ENCODE measurements at places on chromosomes 1 and 21.

GRCh38 chr1:21233490-21233889 is 56.8 kb downstream of the ECE1 start:
- no peak for ATAC-seq

GRCh38 chr21:45460011-45460565 is 55.1 kb downstream of the COL18A1 start:
- ATAC-seq = peak; percentile 6

DNA sequence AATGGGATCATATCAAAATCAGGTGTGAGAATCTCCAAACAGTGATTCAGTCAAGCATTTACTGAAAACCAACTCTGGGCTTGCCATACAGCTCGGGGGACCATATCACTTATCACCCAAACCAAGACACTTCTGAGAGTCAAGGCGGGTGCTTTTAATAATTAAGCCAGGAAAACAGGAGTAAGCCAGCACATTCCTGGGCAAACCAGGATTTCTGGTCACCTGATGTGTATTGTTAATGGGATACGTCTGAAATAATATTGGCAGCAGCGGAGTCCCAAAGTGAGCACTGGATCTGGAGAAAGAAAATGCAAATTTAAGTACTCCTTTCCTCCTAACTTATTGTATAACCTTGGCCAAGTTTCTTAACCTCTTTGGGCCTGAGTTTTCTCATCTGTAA is 17.6 kb downstream of the OSCP1 start:
- ATAC-seq = no peak

DNA sequence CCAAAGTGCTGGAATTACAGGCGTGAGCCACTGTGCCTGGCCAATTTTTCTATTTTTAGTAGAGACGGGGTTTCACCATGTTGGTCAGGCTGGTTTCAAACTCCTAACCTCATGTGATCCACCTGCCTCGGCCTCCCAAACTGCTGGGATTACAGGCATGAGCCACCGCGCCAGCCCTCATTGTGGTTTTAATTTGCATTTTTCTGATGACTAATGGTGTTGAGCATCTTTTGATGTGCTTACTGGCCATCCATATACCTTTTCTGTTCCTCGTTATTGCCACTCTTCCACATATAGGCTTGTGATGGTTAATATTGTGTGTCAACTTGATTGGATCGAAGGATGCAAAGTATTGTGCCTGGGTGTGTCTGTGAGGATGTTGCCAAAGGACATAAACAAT is 17.4 kb upstream of the ENAH start:
- ATAC-seq = no peak

- no peak for ATAC-seq
Observed at GRCh38 chr1:11334261-11334804, 61.3 kb downstream of the UBIAD1 start.

- peak; percentile 17 for ATAC-seq
Observed at GRCh38 chr1:153488731-153489130, 28.3 kb upstream of the S100A7 start.

- no peak for ATAC-seq
Observed at GRCh38 chr21:33908760-33909159, 6.8 kb downstream of the ATP5PO start.

- ATAC-seq = no peak
Observed at GRCh38 chr1:196462086-196462485, 146.2 kb downstream of the KCNT2 start.

- ATAC-seq = no peak
Observed at GRCh38 chr1:198595765-198596164, 43.1 kb upstream of the PTPRC start.

- no peak for ATAC-seq
Observed at GRCh38 chr1:209778102-209778501, 6.3 kb downstream of the C1orf74 start.

GRCh38 chr1:171988243-171988885 is 147.1 kb downstream of the DNM3 start:
- ATAC-seq = no peak

DNA sequence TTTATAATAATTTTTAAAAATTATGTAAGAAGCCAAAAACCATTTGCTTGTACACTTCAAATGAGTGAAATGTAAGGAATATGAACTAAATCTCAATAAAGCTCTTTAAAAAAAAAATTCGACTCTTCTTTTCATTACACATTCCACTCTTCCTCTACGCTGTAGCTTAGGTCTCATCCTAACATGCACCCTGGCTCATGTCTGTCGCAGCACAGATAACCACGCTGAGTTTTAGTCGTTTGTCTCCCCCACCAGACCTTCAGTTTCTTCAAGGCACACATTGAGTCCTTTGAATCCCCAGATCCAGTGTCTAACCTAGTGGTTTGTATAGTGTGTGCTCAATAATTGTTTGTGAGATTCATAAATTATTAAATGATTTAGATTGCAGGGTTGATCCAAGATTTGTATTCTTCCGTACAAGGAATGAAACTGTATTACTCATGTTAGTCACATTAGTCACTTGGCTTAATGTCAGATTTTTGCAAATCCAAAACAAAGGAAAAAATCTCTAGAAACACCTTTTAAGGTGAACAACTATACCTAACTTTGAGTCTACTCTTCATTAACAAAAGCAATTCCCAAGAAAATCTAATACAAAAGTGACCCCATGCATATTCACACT is 57.3 kb downstream of the SLC25A24 start:
- peak; percentile 46 for ATAC-seq

DNA sequence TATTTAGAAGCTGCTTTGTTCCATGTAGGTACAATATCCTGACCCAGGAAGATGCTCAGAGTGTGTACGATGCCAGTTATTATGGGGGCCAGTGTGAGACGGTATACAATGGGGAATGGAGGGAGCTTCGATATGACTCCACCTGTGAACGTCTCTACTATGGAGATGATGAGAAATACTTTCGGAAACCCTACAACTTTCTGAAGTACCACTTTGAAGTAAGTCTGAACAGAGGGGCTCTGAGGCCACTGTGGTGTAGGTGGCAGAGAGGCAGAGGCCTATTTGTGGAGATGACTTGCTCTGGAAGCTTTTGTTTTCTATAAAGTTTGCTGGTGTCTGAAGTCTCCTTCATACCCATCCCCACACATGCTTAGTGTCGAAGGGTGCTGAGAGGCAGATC is 26.8 kb downstream of the C8A start:
- no peak for ATAC-seq

- no peak for ATAC-seq
Observed at GRCh38 chr1:169615803-169616202, 14.1 kb downstream of the SELP start.

- ATAC-seq = peak; percentile 100
Observed at GRCh38 chr1:247007511-247008405, at the start of gene ZNF695. TSS of gene ZNF695 (minus strand) at chr1:247008057. CDS start at chr1:247007908, 149 bp downstream.

DNA sequence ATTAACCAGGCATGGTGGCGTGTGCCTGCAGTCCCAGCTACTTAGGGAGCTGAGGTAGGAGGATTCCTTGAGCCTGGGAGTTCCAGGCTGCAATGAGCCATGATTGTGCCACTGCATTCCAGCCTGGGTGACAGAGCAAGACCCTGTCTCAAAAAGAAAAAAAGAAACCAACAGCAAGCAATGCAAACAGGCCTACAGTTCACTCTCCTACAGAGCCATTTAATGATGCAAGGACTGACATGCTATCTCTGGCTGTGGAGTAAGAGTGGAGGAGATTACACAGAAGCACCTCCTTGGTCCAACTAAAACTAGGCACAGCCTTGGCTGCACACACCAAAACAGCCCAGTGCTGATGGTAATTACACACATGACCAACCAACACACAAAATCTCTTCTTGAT is 127.5 kb upstream of the SOD1 start:
- ATAC-seq = no peak

- ATAC-seq = no peak
Observed at GRCh38 chr1:237756304-237756967, 134.3 kb downstream of the ZP4 start.

DNA sequence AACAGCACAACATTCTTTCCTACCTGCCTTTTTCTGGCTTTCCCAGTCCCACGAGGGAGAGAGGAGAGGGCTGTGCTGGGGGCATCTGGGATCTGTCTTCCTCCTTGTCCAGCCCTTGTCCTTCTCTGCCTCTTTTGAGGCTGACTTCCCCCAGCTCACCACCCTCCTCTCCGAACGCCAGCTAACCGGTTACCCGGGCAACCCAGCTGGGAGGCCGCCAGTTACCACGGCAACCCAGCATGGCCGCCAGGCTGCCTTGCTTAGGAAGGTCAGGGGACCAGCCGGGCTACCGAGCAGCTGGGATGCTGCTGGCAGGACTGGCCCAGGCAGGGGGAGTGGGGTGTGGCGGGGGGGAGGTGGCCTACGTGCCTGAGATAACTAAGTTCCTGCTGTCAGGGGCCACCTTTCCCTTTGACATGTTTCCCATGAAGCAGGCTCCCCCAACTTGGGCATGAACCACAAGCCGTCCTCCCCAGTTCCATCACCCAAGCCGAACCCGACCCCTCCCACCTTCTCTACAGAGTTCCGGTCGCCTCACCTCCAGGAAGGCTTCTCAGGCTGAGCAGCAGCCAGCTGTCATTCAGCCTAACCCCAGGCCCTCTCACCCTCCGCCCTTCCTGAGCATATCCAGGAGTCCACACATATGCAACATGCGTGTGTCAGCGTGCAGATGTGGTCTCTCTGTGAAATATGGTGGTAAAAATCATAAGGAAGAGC is 8.7 kb downstream of the PLEKHA6 start:
- ATAC-seq = peak; percentile 88

- ATAC-seq = peak; percentile 55
Observed at GRCh38 chr21:36965720-36966065, 776 bp downstream of the HLCS start.

GRCh38 chr1:42732126-42732680 is 7.8 kb downstream of the CLDN19 start:
- no peak for ATAC-seq

GRCh38 chr21:20617130-20617529 is 381.1 kb upstream of the NCAM2 start:
- no peak for ATAC-seq

DNA sequence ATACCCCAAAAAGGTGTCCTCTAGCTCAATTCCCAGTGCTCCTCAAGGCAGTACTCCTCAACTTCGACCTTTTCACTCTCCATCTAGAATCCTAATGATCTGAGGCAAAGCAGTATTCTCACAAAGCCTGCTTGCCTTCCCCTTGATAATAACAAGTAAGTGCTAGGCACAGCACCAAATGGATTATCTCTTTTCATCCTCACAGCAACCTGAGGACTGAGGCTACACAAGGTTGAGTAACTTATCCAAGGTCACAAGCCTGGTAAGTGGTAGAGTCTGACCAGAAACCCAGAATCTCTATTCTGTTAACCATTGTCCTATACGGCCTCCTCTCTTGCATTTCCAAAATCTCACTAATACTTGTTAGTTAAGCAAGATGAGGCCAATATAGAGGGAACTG is 5.1 kb downstream of the SYDE2 start:
- ATAC-seq = no peak

DNA sequence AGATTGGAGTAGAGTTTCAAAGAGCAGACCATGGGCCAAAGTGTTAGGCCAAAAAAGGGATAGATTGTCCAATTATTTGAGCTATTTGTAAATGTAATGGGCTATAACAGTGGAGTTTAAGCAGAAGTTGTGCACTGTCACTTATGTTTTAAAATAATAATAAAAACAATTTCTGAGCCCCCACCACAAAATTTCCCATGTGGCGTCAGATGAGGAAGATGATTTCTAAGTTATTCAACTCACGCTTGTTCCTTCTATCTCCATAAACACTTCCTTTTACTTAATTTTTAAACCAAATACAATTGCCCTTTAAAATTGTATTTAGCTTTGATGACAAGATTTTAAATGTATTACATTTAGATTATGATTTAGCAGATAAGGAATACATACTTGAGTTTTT is 330.0 kb downstream of the PTPRC start:
- ATAC-seq = no peak

GRCh38 chr1:191963286-191963685 is 195.0 kb upstream of the RGS18 start:
- ATAC-seq = no peak

DNA sequence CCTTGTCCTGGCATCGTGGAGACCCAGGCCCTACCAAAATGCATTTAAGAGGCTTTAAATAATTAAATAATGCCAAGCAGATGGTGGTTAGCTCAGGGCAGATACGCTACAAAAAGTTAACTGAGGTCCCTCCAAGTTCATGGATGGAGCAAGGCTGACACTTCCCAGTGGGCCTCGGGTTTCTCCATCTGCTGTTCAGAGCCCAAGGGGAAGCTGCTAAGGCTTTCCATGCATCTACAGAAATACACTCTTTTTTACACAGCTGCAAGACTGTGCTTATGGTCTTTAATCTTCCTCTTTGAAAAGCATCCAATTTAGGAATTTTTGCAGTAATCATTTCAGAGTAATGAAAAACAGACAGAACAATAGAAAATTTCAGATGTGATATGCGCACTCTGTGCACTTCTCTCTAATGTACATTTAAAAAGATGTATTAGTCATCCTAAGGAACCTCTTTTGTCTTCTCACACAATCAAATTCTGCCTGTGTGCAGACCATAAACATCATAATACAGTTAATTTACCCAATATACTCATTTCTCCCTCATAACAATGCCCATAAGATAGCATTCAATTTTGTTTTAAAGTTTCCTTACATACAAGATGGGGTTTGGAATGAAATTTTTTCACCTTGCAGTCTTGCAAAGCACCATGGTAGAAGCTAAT is 173.2 kb upstream of the ATP1B1 start:
- ATAC-seq = peak; percentile 76

DNA sequence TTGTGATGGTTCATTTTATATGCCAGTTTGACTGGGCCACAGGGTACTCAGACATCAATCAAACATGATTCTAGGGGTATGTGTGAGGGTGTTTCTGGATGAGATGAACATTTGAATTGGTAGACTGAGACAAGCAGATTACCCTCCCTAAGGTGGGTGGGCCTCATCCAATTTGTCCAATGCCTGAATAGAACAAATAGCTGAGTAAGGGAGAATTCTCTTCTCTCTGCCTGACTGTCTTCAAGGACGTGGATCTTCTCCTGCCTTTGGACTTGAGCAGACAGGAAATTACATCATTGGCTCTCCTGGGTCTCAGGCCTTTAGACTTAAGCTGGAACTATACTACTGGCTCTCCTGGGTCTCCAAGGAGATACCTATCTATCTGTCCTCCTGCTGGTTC is 64.4 kb downstream of the SUSD4 start:
- no peak for ATAC-seq

DNA sequence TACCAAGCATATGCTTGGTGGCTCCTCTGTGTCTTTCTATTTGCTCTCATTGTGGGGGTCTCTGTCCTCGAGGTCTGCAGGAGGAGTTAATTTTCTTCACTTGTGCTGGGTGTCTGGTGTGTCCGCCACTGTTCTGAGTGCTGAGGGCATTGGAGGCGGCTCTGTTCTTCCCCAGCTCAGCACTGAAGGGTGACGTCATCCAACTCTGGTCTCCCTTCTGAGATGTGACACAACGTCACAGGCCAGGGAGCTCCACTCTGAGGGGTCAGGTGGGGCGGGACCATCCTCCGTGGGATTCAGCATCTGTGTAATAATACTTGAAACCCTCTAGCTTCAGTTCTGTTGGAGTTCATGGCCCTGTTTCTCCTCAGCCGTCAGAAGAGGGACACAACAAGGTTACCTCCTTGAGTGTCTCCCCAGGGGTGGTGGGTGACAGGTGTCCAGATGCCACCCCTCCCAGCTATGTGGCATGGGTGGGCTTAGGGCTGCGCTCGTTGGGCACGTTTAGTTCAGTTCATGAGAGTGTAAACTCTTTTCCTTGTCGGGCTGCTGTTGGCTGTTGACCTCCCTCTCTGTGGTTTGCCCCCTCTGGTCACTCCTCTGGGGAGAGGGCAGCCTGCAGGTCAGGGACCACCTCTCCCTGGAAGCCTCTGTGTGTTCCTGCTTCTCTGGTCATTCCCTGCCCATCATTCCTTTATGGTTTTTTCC is 3.1 kb downstream of the IBA57 start:
- ATAC-seq = no peak

- ATAC-seq = no peak
Observed at GRCh38 chr1:21559788-21560567, 50.8 kb downstream of the ALPL start.

GRCh38 chr1:89686520-89686919 is 53.6 kb downstream of the LRRC8C start:
- no peak for ATAC-seq

Measured in SK-N-SH treated with all-trans-retinoic acid at 6 μM for 48 hours (cell line).